ENCODE measurements at places on chromosomes 12 and 14.

DNA sequence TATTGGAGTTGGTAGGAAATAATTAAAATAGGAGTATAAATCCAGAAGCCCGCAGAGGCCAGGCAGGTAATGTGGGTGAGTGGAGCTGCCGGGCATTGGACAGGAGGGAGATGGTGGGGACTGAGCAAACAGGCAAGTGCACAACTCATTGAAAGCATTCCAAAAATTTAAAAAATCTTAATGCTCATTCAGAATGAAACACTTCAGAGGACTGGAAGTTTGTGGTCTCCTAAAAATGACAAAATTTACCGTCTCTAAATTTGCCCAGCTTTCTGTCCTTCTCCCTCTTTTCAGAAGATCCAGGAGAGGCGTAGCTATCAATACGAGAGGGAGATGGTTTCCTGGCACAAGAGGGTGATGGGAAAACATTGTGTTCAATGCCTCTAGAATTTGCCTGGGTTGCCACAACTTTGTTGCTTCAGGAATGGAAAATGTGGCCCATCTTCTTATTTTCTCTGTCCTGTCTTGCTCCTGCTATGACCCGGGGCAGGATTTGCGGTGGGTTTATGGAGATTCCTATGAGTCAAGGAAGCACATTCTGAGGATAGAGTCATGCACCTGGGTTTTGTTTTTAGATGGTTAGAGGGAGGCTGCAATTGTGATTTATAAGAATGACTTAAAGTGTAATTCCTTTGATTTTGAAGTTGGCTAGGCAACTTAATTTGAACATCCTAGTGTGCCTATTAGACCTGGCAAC, 72.2 kb downstream of the BORCS5 start:
- no peak for DNase-seq

GRCh38 chr14:96486705-96487104, 15.5 kb upstream of the PAPOLA start:
- no peak for DNase-seq

DNA sequence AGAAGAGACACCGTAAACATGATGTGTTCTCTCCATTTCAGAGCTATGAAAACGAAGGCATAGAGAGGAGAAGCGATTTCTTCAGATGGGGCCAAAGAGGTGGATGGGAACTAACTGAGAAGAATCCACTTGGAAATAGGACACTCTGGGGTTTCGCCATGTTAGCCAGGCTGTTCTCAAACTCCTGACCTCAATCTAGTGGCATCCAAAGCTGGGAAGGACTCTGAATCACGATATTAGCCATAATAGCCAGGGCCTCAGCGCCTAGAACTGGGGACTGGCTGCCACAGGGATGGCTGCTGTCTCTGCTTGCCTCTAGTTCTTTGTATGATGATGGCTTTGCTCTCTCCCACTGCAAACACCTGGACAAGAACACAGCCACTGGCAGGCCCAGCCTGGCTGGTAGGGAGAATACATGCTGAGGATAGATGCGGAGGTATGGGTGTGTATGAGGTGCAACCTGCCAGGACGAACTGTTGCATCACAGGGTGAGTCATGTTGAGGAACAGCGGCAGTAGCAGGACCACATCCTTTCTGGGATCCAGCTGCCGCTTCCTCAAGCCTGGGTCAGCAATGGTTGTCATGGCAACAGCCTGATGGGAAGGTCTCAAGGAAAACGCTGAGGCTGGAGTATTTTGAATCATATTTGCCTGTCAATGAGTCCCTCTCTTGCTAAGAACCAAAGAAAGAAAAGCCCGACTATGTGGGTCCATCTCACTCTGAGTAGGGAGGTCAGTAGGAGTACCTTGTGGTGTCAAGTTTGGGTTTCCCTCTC, 31.1 kb downstream of the CCDC177 start:
- no peak for DNase-seq

DNA sequence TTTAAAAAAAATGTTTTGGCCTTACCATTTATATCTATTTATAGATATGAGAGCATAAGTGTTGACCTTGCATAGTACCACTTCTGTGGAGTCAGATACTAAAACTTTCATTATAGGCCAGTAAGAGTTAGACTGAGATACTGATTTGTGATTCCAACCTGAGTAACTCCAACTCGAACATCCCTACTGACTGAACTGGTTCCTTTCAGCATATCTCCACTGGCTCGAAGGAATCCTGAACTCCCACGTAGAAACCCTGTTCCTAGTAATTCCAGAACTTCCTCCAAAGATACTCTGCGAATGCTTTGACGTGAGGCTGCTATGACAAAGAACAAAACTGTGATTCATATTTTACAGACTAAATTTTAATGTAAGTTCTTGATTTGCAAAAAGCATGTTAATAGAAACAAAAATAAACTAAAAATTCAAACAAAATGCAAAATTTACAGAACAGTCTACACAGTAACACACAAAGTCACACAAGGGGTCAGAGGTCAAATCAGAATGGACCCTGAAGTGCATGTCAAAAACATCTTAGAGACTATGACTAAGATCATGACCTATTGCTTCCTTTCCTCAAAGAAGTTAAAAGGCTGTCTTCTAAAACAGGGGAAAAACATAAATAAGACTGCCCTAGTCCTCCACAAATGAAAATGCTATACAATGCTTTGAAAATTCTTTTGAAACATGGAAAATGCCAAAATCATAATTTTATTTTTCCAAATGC, 31.5 kb downstream of the HEATR5A start:
- no peak for DNase-seq

GRCh38 chr12:89783359-89784060, 74.9 kb upstream of the ATP2B1 start:
- DNase-seq = no peak

GRCh38 chr12:15982071-15982470, 70.9 kb downstream of the DERA start:
- DNase-seq = no peak

- no peak for DNase-seq
Observed at GRCh38 chr14:94864387-94865195, 94.7 kb upstream of the GSC start.

DNA sequence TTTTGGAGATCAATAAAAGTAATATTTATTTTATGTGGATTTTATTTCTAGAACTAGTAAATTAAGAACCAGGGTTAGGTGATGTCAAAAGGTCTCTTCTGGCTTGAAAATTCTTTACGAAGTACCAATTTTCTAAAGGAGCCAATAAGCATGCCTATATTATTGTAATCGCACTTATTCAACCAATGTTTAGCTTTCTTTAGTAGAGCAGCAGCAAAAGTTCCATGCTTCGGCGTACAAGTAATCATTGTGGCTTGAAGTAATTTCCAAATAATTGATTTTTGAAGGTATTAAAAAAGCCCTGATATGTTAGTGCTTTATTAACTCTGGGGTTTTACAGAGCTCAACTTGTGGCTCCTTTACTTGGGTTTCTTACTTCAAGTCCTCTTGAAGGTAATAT, 3.4 kb downstream of the RMST start:
- DNase-seq = no peak

- no peak for DNase-seq
Observed at GRCh38 chr12:11621797-11622423, 27.6 kb upstream of the ETV6 start.

DNA sequence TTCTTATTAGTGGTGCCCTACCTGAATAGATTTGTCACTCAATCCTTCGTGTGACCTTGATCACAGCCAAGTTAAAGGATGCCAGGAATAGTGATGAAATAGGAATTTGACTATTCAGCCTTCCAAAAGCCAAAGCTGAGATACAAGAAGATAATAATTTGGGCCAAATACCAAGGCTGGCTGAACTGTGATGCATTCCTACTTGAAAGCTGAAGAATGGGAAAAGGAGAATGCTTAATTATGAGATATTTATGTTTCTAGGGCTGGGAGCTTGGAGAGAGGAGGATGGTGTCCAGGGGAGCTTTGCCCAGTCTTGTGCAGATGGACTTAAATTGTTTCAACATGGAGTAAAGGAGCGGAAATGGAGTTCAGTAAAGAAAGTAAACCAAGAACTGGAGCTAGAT, 5.2 kb downstream of the RNASE7 start:
- DNase-seq = no peak

DNA sequence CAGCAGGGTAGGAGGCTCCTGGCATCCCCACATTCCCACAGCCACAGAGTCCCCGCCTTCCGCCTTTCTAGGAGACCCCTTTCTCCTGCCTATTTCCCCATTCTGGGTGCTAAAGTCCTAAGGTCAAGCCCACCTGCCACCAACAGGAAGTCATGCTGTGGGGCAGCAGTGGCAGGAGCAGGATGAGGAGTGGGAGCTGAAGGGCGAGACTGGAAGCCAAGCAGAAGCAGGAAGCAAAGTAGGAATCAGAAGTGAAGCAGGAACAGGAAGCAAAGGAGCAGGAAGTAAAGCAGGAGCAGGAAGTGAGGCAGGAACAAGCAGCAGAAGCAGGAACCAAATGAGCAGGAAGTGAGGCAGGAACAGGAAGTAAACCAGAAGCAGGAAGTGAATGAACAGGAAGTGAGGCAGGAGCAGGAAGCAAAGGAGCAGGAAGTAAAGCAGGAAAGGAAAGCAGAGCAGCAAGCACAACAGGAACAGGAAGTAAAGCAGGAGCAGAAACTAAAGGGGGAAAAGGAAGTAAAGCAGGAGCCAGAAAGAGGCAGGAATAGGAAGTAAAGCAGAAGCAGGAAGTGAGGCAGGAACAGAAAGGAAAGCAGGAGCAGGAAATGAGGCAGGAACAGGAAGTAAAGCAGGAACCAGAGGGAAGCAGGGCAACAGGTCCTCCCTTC, 38.3 kb upstream of the RIMBP2 start:
- no peak for DNase-seq

- no peak for DNase-seq
Observed at GRCh38 chr12:72465155-72465554, 193.0 kb downstream of the TRHDE start.

GRCh38 chr12:109741970-109742703, 28.5 kb downstream of the FAM222A start:
- DNase-seq = no peak

DNA sequence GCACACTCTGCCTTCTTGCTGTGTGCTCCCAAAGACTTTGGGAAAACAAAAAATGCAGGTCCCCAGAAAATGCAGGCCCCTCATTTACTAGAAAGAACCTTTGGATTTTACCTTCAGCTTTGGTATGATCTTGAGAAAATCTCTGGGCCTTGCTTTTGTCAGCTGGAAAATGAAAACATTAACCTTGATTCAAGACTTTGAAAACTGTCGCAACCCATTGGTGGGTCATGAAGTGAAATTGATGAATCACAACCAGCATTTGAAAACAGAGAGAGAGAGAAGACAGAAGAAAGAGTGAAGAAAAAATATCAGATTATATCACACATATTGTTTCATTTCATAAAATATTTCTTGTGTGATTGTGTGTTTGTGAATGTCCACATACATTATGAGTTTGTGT, 322.5 kb downstream of the ZFP36L1 start:
- DNase-seq = no peak

DNA sequence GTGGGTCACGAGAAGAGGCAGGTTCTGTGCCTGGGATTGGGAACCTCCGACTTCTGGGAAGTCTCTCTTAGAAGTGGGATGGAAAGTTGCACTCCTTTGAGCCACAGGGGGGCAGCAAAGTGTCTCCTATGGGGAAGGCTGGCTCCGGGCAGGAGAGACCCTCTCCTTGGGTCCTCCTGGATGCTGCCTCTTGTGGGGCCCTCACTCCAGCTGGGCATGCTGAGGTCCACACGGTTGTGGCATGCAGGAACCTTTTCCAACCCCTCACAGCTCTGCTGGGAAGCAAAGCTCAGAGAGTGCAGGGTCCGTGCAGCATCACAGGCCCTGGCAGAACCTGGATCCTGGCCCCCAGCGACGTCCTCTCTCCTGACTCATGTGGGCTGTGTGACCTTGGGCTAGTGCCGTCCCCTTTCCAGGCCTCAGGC, 17.4 kb downstream of the SDSL start:
- no peak for DNase-seq

GRCh38 chr14:104864267-104865080, 594 bp upstream of the CEP170B start:
- DNase-seq = no peak

DNA sequence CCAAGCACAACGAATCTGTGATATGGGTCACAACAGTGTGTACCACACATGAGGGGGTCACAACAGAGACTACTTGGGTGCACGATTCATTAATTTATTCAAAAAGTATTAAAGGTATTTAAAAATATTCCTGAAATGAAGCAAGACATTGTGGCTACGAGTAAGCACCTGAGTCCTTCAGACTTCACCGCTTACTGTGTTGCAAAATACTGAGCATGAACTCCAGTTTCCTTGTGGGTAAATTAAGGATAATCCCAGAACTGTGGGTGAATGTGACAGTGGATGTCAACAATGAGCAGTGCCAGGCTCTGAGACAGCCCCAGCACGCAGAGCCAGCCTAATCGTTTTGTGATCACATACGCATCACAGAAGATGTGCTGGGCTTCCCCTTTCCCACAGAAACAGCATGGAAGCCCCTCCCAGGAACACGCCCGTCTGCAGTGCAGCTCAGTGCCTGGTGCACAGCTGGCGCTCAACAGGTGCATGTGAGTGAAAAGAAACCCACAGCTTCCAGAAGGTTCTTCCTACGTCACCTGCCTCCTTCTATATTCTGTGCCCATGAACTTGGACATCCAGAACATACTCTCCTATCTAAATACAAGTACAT, 29.1 kb downstream of the CDC42BPB start:
- no peak for DNase-seq

- DNase-seq = no peak
Observed at GRCh38 chr12:50529345-50529744, 24.6 kb downstream of the DIP2B start.

DNA sequence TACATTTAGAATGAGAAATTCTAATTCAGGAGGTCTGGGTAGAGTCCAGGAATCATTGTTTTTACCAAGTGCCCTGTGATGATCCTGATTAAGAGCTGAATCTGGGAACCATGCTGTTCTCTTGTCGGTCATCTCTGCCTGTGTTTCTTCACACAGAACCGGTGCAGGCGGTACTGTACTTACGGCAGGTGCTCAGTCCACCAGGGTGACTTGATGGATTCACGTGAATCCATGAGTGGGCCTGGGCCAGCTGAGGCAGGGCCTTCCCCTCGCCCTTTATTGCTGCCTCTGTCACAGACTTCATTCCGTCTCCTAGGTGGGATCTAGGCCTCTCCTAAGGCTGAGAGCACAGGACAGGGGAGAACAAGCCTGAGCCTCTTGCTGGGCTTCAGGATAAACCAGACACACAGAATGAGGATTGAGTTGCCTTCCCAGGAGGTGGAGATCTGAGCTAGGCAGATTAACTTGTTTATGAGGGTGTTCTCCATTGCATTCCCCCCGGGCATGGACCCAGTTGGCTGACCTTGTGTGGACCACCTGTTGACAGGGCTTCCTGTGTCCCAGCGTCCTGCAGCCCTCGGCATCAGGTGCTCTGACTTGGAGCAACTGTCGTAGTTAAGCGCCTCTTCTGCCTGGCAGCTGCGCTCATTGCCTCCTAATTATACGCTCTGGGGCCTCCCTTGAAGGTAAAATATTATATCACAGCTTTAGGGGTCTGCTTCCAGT, 42.1 kb downstream of the B4GALNT3 start:
- no peak for DNase-seq

GRCh38 chr14:36498938-36499337, 21.1 kb downstream of the NKX2-1 start:
- DNase-seq = no peak

GRCh38 chr14:56195223-56195622, 77.0 kb downstream of the PELI2 start:
- no peak for DNase-seq
